Tongue (tissue), 3 donors: ENCODE measurements at places on chromosomes 5 and 9. TPM values are rescaled to one million over a fixed set of nuclear protein-coding genes. Genes with fewer than 3 reads are reported as not detected.

The DMRT2 gene
- total RNA-seq, result 19.1 TPM

DNA sequence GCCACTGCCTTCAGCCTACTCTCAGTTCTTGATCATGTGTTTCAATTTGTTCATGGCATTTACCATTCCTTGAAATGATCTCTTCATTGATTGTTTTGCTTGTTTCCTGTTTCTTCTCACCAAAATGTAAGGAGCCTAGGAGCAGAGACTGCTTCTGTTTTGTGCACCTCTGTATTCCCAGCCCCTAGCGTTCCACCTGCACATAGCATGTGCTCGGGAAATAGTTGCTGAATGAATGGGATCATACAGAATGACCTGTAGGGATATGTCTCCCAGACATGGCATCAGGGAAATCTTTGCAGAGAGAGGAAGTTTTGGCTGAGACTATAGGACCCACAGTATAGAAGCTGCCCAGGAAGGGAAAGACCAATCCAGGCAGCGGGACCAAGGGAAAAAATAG, 6.2 kb upstream of the CERCAM start:
- no peak for DNase-seq

DNA sequence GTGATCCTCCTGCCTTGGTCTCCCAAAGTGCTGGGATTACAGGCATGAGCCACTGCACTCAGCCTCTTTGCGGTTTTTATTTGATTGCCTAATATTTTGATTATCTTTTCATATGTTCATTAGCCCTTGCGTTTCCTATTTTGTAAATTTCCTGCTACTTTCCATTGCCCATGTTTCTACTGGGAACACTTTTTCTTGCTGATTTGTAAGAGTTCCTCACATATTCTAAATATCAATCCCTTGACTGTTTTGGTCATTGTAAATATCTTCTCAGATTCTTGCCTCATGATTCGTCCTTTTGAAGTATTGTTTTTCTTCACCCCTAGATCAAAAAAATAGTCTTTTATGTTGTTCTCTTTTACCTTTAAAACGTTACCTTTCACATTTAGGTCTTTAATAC, 37.9 kb upstream of the TTC1 start:
- DNase-seq, result no peak

DNA sequence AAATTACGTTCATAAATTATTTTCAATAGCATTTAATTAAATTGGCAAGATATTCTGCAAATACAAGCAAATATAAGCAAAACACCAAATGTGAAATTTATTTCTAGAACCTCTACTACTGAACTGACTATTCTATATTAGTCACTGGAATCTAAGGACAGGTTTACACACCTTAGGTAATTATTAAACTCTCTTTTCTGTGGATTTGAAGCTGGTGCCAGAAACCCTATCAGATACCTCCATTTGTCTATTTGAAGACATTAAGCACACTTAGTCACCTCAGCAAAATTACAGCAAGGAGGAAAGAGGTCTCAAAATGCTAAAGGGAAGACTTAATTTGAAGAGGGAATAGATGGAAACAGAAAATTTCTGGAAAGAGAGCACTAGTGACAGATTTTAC, 83.4 kb downstream of the CPLANE1 start:
- DNase-seq, result no peak

GRCh38 chr9:112530751-112531205, 44.2 kb downstream of the KIAA1958 start:
- DNase-seq, result no peak

DNA sequence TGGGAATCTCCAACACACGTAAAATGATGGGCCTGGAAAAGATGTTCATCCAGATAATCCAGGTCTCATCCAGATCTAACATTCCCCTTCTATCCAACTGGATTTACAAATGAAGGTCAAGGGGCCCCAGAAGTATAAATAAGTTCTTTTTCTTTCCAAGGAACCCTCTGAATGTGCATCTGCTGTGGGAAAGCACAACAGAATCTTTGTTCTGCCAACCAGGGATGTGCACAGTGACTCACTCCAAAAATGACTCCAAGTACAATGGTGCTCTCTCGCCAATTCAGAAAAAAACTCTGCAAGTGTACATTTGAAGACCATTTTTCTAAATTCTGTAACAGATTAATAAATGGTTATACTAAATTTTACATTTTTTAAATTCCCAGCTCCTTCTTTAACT, 12.4 kb downstream of the RAPGEF6 start:
- peak; percentile 38 for DNase-seq

DNA sequence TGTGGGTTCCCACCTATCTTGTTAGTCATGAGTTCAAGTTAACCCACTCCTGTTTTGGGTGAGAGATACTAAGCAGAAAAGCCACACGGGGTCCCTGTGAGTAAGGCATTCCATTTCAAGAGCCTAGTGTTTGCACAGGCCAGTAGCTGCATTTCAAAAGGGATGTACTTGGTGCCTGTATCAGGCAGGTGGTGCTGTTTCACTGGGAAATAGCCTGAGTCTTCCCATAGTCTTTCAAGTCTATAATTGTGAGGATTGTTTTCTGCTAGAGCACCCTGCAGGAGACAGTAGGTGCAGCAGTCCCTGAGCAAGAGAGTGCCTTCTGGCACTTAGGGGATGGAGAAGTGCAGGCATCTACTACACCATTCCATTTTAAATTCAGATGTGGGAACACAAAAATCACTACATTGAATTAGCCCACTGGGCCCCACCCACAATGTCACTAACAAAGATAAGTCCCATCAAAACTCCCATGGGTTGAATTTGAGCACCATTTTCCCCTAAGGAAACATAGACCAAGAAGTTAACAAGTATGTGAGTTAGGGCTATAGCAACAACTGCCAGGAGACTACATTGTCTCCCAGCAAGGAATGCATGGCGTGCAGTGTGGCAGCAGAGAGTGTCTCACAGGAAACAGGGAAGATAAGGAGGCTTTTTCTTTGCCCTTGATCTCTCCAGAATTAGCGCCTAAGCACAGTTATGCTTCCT, 263.2 kb downstream of the COX7C start:
- DNase-seq, result peak; percentile 39

The TBC1D9B gene
- total RNA-seq, result 65.8 TPM

DNA sequence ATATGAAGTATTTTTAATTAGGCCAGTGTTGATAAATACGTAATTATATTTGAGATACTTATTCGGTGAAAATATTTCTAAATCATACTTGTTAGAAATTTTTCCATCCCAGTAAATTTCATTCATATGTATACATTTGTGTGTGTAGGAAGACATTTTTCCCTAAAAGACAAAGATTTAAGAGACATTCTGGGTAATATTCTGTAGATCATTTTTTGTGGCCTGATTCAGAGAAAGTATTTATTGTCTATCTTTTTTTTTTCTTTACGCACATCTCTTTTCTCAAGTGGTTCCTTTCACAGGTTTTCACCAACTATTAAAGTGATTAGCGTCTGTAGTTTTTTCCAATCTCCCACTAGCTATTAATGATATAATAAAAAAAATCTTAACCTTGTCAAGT, 224.1 kb downstream of the MEF2C start:
- DNase-seq, result no peak

GRCh38 chr9:37187713-37188439, 67.5 kb downstream of the ZCCHC7 start:
- no peak for DNase-seq

GRCh38 chr5:31346896-31347551, 153.5 kb downstream of the CDH6 start:
- DNase-seq, result no peak

The EMB gene
- 7.9 TPM for total RNA-seq

DNA sequence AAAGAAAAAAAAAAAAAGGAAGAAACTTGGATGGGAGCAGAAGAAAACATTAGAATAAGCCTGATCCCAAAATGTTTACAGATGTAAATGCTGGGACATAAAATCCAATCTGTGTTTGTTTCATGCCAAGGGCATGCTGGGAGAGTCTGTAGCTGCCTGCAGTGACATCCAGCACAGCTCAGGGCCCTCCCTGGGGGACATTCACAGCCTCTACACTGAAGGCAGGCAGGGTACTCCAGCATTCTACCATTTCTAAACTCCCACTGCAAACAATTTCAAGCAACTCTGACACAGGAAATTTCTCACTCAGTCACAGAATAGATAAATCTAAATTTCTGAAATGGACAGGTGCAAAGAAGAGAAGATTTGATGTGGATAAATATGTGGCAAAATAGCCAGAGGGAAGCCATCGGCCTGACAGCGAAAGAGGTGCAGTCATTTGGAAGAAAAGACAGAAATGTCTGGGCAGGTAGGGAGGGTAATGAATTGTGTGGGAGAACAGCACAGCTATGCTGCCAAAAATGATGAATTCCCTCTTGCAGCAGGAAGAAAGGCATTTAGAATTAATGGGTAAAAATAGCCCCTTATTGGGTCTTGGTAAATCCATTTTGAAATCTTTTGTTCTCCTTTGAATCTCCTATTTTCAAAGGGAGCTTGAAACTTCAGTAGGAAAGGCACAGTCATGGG, 199.4 kb downstream of the MED10 start:
- no peak for DNase-seq

The CBY3 gene
- not detected for total RNA-seq

- peak; percentile 13 for DNase-seq
These were observed 136.1 kb upstream of the ANKH start for GRCh38 chr5:15007646-15008045.

The TMC1 gene
- total RNA-seq, result 0.62 TPM

The MARCOL gene
- total RNA-seq, result not detected

- no peak for DNase-seq
These were observed 68.0 kb upstream of the PIP5K1B start for GRCh38 chr9:68637020-68637419.

The SOWAHA gene
- total RNA-seq, result 0.10 TPM

- DNase-seq, result no peak
These were observed 5.0 kb downstream of the DMRT2 start for GRCh38 chr9:1055166-1055565.

- DNase-seq, result no peak
These were observed 127.1 kb upstream of the CCNH start for GRCh38 chr5:87539839-87540238.

The GALNT10 gene
- 24.2 TPM for total RNA-seq

- no peak for DNase-seq
These were observed 4.7 kb downstream of the GNAQ start for GRCh38 chr9:78026947-78027346.
